ENCODE measurements at places on chromosomes 2 and 18. TPM values are rescaled to one million over a fixed set of nuclear protein-coding genes. Genes with fewer than 3 reads are reported as not detected.

DNA sequence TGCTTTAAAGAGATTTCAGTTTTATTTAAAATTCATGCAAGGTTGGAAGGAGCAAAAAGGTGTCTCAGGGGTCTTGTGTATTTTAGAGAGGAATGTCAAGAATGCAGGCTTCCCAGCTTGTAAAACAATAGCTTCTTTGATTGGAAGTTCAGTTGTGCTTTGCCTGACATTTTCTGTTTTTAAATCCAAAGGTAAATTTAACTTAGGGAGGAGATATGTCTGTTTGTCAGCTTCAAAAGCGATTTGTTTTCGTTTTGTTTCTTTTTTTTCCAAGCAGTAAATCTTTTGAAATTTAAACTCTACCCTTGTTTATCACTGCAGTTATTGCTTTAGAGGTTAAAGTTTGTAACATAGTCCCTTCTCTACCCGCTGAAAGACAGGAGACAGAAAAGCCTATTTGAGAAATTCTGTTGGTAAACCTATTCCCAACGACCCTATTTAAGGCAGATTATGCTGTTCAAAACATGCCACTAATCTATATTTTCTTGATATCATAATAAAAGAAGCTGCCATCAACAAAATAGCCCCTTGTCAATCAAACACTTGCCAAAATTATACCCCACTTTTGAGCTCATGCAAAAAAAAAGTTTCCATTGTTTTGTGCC, 639.6 kb downstream of the IRS1 start:
- H3K27me3 ChIP-seq = no peaks in the 10 kb centered on the region
- H3K36me3 ChIP-seq = no peaks in the 10 kb centered on the region
- peak overlapping the region; percentile 20 for H3K27ac ChIP-seq

GRCh38 chr2:128602038-128602698, 283.5 kb upstream of the HS6ST1 start:
- H3K4me1 ChIP-seq = no peaks in the 10 kb centered on the region
- no peaks in the 10 kb centered on the region for H3K27me3 ChIP-seq
- H3K27ac ChIP-seq = no peak overlapping the region
- H3K4me3 ChIP-seq = no peak overlapping the region

GRCh38 chr18:34803877-34804400, 93.8 kb downstream of the DTNA start:
- no peak overlapping the region for H3K27ac ChIP-seq
- H3K36me3 ChIP-seq = no peaks in the 10 kb centered on the region
- no peaks in the 10 kb centered on the region for H3K4me1 ChIP-seq

Gene DOK6
- not detected for total RNA-seq

Gene SP5
- total RNA-seq = 0.64 TPM

All from Panc1 (cell line).